ENCODE measurements at places on chromosomes 16 and 17. TPM values are rescaled to one million over a fixed set of nuclear protein-coding genes. Genes with fewer than 3 reads are reported as not detected.

Gene ZNF469
- 0.05 TPM for total RNA-seq

Gene NHLRC4
- 0.42 TPM for total RNA-seq

Gene MMP2
- 68.8 TPM for total RNA-seq

DNA sequence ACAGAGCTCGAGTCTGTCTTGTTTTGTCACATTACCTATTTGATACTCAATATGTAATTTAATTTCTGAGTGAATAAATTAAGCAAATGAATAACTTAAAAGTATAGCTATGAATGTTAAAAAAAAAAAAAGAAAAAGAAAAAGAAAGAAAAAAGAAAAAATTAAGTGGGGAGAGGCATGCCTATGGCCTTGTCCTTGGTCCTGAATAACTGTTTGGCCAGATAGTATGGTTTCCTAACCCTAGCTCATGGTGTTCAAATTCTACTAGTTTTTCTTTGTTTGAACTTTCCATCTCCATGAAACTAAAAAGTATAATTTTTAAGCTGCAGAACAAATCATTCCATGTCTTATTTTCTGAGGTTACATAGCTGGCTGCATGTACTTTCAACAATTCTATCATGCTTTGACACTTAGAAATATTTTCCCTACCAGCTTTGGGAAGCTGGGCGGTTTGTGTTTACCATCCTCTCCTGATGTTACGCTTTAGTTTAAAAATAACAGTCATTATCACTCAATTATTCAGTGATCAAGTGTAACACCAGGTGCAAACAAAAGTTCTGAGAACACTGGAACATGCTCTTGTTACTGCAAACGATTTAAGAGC lies 31.8 kb downstream of the TOX3 start:
- DNase-seq = no peak

DNA sequence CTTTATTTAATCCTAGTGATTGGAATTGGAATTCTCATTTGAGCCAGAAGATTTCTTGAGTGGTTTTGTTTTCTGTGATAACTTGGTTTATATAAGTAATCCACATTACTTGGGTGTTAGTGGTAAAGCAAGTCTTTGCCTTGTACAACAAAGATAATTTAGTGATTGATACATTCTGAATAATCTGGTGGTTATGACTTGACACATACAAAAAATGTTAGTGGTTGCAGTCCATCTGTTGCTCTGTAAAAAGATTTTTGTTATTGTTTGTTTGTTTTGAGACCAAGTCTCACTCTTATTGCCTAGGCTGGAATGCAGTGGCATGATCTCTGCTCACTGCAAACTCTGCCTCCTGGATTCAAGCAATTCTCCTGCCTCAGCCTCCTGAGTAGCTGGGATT lies 13.2 kb downstream of the OMG start:
- DNase-seq = no peak

Data from gastrocnemius medialis (tissue), 4 donors.